Activated CD8-positive, alpha-beta memory T cell treated with anti-CD3 and anti-CD28 coated beads, Interleukin-2, amount 50 U/mL, for 4 hours (primary cell): ENCODE measurements at places on chromosomes 11 and 22.

- no peak for DNase-seq
Measured at GRCh38 chr11:104275992-104276391, 112.0 kb upstream of the PDGFD start.

DNA sequence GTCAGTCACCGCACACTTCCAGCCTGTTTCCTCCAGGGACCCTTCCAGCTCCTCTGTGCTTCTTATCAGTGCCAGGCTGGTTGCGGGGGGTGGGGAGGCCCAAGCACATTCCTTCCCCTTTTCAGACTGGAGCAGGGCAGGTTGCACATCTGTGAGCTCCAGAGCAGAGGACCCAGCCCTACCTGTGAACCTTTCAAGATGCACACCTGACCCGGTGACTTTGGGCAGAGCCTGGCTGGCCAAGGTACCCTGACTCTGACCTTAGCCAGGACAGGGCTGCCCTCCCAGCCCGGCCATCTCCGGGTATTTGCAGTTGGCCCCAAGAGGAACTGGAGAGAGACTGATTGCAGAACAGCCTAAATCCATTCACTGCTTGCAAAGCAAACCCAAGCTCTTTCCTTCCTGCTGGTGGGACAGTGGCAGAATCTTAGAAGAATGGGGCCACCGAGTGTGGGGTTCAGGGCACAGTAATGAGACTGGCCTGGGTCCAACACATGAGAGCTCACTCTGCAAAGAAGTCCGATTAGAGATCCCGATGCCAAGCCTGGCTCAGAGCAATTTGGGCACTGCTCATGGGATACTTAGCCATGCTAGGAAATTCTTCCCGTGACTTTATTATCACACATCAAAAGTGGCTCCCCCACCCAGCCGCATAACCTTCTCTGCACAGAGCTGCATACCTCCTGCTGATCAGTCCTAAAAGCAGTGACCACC lies 64.7 kb upstream of the CCND1 start:
- DNase-seq, result no peak

DNA sequence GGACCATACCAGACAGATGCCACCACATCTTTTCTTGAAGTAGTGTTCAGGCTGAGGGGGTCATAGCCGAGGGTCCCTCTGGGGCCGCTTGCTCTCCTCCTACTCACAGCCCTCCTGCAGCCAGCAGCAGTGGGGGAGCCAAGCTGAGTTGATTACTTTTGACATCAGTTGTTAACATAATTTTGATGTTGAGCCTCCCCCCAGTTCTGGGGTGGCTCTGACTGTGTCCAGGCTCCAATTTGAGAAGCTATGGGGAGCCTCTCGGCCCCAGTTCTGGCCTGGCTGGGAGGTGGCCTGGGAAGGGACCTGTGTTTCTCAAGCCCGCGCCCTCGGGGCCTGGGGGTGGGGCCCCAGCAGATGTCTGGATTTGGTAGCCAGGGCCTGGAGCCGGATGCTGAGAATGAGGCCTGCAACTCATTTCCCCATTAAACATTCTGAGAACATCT lies 47.9 kb downstream of the KCNQ1OT1 start:
- DNase-seq, result no peak

DNA sequence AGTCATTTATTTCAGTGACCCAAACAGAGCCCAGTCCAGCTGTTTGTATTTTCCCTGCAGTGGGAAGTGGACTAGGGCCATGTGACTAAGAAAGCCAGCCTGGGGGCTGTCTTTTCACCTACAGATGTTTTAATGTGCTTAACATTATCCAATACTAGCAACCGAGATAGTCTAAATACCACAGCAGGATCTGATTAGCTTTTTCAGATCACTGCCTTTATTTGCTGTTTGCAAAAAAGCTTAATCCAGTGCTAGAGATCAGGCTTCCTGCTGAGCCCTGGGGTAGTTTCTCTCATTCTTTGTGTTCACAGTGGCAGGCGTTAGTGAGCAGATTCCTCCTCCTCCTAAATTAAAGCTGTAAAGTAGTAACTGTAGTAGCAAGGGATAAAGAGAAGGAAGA lies 35.0 kb downstream of the ZC3H12C start:
- DNase-seq, result no peak

DNA sequence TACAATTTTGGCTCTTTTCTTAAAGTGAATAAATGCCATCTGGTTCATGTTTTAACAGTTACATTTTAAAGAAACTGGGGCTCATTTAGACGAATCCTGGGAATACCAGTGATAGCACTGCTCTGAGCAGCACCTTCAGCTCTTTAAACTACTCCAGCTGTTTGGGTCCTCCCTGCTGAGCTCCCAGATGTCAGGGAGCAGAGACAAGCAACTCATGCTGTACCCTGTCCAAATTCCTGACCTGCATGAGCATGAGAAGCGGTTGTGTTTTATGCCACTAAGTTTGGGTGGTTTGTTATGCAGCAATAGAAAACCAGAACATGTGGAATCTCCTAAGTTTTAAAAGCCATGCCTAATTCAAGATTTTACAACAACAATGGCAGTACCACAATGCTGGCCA lies 90.0 kb downstream of the FDX1 start:
- no peak for DNase-seq

DNA sequence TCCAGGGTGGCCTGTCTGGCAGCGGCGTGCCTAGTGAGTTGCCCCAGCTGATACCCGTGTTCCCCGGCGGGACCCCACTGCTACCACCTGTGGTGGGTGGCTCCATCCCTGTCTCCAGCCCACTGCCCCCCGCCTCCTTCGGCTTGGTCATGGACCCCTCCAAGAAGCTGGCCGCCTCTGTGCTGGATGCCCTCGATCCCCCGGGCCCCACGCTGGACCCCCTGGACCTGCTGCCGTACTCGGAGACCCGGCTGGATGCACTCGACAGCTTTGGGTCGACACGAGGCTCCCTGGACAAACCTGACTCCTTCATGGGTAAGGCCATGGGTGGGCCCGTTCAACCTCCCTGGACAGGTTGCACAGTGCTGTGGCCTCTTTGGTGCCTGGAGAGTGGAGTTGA lies 38.5 kb downstream of the ZC3H7B start:
- DNase-seq, result no peak

DNA sequence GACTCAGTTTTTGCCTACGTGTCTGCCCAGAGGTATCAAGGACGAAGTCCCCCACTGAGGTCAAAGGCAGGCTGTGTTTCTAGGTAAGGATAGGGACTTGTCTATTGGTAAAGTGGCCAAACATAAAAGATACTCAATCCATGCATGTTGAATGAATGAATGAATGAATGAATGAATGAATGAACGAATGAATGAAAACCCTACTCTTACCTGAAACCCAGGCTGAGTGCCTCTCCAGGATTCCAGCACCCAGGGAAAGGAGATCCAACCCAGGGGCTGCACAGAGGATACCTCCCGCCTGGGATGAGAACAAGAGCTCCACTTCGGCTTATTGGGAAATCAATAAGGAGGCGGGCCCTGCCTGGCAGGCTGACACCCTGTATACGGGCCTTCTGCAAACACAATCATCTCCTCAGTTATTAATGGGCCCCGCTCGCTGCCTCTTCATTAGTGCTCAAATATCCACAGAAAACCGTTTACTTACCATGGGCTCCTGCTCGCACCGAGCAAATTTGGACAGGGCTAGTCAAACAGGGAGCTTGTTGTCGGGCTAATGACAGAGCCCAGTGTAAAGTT lies 177.4 kb downstream of the BUD13 start:
- no peak for DNase-seq

DNA sequence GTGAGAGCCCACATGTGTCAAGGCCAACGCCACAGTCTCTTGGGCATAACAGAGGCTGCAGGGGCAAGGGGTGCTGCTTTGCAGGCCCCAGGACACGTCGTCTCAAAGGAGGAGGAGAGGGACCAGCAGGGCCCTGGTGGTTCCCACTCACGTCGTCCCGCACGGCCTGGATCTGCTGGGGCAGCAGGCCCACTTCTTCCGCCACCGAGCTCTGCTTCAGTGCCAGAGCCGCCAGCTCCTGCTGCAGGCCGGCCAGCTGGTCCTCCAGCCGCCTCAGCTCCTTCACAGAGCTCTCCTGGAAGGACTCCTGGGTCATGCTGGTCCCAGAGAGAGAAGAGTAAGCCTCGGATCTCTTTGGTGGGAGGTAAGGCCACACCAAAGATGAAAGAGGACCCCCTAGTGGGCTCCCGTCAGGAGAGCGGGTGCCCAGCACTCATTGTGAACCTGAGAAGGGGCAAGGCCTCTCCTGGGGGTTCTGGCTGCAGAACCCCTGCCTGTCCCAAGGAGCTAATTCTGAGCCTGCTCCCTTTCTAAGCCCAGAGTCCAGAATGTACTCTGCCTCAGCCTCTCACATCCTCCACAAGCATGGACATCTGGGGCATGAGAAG lies 15.6 kb downstream of the SUN2 start:
- DNase-seq, result no peak

GRCh38 chr11:42770444-42771065 lies 541.2 kb upstream of the API5 start:
- DNase-seq, result no peak

DNA sequence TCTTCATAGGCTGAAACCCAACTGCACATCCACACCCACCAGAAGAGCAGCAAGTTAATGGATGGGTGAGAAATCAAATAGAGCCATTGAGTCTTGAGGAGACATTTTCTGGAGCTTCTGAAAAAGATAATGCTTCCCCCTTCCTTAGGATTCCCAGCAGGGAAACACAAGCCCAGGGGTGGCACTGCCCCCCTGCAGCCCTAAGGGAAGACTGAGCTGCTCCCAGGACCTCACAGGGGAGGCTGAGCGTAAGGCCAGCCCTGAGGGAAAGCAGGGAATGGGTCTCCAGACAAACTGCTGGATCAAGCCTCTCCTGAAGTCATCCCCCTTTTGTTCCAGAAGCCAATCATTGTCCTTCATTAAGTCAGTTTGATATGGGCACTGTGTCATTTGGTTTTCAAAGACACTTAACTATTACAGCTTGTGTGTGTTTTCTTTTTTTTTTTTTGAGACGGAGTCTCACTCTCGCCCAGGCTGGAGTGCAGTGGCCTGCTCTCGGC lies 15.1 kb downstream of the LTO1 start:
- DNase-seq, result no peak

GRCh38 chr11:121488641-121489040 lies 35.9 kb upstream of the SORL1-AS1 start:
- no peak for DNase-seq

DNA sequence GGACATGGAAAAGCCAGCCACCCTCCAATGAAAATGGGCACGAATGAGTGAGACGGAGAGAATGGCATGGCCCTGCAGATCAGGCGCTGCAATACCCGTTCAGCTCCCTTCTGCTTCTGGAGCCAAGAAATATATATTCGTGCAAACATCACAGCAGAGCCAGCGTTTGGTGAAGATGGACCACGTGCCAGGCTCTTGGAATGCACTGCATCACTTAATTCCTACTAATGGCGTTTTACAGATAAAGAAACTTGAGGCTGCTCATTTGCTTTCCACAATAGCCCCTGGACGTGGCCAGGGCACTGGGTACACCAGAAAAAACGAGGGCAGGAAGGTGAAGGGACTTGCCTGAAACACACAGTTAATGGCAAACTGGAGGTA lies 1.6 kb upstream of the FXYD2 start:
- no peak for DNase-seq

GRCh38 chr11:2268729-2269600 lies 1.4 kb downstream of the ASCL2 start:
- DNase-seq, result peak; percentile 87

GRCh38 chr11:84899134-84899533 lies 728.0 kb downstream of the DLG2 start:
- no peak for DNase-seq

- no peak for DNase-seq
Measured at GRCh38 chr22:41327124-41327523, 25.8 kb downstream of the ZC3H7B start.

GRCh38 chr22:41482319-41482935 lies 13.5 kb downstream of the ACO2 start:
- no peak for DNase-seq

DNA sequence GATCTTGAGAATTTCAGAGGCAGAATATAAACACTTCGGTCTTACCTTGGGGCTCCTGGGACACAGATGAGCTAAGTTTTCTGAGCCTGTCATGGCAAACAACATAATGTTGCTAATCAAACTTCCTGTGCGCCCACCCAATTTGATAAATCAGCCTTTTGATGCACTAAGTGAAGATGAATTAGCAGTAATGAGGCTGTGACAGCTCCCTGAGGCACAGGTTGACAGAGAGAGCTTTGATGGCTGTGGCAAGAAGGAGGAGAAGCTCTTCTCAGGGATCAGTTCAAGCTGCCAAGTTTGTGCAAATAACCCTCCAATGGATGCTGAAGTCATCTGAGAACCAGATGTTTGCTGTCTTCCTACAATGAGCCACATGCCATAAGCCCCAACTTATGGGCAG lies 34.4 kb downstream of the DRD2 start:
- DNase-seq, result no peak

DNA sequence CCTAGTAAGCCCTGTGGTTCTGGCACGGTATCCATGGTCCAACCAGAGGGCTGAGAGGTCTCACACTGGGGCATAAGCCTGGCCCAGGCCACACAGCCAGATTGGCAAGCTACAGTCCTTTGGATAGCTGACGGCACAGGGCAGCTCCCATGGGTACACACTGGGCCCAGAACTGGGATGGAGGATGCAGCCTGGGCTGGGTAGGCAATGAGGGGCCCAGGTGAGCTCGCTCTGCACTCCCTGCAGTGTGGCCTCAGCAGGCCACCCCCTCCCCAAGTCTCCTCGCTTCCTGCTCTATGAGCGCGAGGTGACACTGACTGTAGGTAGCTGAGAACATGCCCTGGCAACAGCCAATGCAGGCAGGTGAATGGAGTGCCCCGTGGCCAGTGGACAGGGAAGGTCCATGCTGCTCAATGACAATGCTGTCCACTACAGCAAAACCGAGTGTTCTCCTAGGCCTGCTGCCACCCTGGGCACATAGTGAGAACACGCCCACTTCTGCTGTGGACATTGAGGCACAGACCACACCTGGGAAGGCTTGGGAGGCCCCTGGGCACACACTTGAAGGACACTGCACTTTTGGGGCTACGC lies 3.8 kb downstream of the ARVCF start:
- no peak for DNase-seq

DNA sequence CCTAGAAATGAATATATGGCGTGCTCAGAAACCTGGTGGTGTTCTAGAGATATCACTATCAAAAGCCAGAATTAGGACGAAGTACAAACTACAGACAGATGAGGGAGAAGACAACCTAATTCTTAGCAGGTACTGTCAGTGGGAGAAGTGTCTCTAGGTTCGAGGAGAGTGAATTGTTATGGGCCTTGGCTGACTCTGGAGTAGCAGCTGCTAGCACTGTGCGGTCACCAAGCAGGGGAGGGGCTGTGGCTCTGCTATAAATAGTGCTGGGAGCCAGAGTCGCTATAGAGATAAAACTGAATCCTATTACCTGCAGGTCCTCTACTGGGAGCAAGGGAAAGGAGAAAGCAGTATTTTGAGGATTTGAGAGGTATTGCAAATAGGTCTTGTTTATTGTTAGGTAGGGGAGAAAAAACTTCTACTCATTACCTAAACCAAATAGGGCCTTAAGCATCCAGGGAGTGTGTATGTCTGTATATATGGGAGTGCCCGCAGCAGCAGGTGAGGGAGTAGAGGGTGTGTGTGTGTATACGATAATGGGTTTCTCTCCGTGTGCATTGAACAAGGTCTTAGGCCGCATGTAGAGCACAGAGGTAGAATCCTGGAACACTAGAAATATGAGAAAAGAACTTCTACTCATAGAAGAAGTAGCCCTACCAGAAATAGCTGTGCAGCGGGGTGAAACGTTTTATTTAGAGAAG lies 2.2 kb downstream of the MADD start:
- no peak for DNase-seq
